ENCODE measurements at places on chromosomes 3 and 15. TPM values are rescaled to one million over a fixed set of nuclear protein-coding genes. Genes with fewer than 3 reads are reported as not detected.

MOBP gene
- not detected for total RNA-seq

NOX5 gene
- 0.05 TPM for total RNA-seq

EPHB3 gene
- 45.2 TPM for total RNA-seq

ROBO1 gene
- 47.8 TPM for total RNA-seq

CPLX3 gene
- not detected for total RNA-seq

KPNA4 gene
- 54.0 TPM for total RNA-seq

NPAP1 gene
- total RNA-seq: not detected

SPSB4 gene
- total RNA-seq: not detected

Data from mammary epithelial cell (primary cell).